ENCODE measurements at places on chromosomes 7 and 10. TPM values are rescaled to one million over a fixed set of nuclear protein-coding genes. Genes with fewer than 3 reads are reported as not detected.

DNA sequence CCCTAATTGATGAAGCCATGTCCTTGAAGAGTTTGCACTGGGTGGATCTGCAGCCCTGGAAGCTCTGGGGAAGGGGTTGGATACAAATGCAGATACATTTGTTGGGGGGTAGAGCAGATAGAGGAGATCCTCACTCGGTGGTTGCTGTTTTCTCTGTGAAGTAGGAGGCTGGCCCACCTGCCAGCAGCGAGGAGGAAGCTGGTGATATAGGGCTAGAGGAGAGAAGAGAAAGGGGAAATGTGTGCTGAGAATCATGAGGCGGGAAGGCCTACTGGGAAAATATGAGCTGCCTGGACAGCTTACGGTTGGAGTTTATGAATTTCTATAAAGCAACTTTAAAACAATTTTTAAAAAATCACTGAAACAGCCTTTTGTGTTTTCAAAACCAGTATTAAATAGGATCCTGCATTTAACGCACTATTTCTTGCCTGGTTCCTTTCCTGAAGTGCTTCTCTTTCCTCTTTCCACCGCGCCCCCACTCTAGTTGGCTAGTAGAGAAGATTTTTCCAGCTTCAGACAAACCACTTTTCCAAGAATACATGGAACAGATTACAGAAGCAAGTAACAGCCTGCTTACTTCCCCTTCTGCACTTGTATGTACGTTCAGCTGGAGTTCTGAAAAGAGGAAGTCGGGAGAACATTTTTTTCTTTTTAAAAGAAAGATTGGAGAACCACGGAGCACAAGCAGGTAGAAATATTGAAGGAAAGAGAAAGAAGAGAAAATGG, 100.6 kb upstream of the GLCCI1 start:
- DNase-seq, result no peak

DNA sequence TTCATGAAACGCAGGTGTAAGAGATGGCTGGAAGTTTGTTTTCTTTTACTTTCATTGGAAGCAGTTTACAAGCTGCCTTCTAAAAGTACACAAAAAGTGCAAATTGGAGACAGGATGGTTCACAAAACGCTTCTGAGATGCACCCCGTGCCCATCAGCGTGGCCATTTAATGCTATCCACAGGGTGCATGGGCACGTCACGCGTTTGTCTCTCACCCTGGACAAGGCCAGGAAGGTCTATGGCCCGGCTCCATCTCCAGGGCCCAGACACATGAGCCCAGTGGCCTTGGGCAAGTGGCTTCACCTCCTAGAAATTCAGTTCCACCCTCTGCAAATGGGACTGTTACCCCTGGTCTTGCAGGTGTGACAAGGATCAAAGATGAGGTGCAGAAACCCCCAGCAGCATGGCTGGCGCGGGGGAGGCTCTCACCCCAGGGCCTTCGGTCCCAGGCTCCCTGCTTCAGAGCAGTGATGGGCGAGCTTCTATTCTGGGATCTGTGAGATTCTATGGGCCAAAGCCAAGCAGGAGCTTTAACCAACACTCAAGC, 60.8 kb upstream of the EBF3 start:
- DNase-seq, result no peak

DNA sequence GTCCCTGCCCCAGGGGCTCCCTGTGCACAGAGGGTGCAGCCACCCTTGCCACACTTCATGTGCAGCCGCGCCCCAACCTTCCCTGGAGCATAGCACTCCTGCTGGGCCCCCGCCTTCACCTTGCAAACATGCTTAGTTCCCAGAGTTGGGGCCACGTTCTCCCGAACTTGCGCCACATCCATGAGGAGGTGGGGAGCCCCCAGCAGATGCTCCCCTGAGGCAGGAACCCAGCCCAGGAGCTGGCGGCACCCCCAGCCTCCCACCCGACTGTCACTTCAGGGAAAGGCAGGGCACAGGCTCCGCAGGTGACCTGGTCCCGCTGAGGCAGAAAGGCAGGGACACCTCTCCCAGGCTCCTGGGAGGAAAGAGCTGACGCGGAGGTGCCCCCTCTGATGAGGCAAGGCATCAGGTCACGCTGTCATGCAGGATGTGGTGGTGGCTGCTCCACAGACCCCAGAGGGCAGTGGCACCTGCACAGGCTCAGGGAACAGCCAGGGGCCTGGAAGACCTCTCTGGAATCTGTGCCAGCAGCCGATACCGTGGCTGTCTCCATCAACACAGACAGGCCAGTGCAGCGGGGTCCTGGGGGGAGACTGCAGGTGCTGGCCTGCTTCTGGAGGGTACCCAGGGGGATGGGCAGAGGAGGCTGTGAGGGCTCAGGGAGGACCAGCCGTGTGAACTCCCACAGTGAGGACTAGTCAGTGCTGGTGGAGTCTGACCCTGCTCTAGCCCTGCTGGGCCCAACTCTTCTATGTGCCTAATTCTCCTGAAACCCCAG, 221.3 kb downstream of the MAD1L1 start:
- no peak for DNase-seq

GRCh38 chr7:132125096-132125495, 451.2 kb downstream of the PLXNA4 start:
- no peak for DNase-seq

DNA sequence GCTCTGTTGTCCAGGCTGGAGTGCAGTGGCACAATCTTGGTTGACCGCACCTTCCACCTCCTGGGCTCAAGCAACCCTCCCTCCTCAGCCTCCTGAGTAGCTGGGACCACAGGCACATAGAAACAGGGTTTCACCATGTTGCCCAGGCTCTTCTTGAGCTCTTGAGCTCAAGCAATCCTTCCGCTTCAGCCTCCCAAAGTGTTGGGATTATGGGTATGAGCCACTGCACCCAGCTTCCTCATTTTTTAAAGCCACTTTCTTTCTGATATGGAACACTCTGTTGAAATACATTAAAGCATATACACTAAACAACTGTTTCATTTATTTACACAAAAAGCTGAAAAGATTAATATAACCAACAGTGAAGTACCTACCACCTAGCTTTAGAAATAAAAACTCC, 117.2 kb downstream of the CLEC2L start:
- no peak for DNase-seq

DNA sequence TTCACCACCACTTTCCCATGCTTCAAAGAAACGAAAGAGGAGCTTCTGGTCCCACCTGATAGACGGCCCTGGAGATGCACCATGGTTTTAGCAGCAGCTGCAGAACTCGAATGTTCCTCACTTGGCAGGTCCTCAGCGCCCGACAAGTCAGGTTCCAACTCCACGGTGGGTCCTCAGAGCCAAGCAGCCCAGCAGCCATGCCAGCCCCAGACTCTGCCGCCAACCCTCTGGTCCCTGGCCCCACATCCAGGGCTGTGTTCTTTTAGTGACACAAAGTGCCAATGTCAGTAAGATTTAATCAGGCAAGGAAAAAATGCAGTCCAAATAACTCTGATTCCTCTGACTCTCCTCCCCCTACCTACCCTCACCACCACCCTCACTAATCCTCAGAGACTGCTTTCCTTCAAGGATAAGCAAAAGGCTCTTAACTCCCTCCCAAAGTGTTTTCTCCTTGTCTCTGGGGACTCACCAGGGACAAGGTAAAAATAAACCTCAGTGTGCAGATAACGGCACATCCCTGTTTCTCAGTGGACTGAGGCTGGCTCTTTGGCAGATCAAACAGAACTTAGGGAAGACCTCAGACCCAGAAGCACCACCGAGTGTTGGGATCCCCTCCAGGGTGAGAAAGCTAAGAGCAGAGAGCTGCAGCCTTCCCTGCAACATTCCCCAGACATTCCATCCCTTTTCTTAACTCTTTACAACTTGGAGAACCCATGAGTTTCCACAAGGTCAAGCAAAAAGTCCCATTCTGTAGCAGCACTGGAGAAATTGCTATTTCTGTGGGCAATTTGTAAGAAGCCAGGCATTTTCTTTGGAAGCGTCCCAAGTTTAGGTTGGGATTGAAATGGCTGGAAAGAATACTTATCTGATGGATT, 358.9 kb downstream of the FRMD4A start:
- DNase-seq, result peak; percentile 85

GRM3 gene
- total RNA-seq, result not detected

VCL gene
- total RNA-seq, result 62.7 TPM
